ENCODE measurements at places on chromosomes 4 and X. TPM values are rescaled to one million over a fixed set of nuclear protein-coding genes. Genes with fewer than 3 reads are reported as not detected.

LINC00632 gene
- total RNA-seq = 39.8 TPM

VAMP7 gene
- 19.2 TPM for total RNA-seq

CRLF2 gene
- under 0.01 TPM for total RNA-seq

AMOT gene
- total RNA-seq = 15.5 TPM

RNF128 gene
- total RNA-seq = 0.98 TPM

MYOZ2 gene
- under 0.01 TPM for total RNA-seq

HSFX4 gene
- total RNA-seq = not detected

TKTL2 gene
- 0.49 TPM for total RNA-seq
